Type B pancreatic cell (in vitro differentiated cells): ENCODE measurements at places on chromosomes 2 and 18. TPM values are rescaled to one million over a fixed set of nuclear protein-coding genes. Genes with fewer than 3 reads are reported as not detected.

GRCh38 chr2:168524005-168524404 lies 67.9 kb downstream of the CERS6 start:
- no peak for DNase-seq

DNA sequence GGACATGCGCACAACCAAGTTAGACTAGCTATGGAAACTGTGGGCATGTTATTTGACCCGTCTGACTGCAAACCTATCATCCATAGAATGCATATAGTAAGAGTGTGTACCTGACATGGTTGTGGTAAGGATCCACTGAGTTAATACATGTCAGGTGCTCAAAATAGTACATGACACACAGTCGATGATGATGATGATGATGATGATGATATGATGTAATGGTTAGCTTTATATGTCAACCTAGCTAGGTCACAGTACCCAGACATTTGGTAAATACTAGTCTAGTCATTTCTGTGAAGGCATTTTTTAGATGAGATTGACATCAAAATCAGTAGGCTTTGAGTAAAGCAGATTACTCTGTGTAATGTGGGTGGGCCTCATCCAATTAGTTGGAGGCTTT lies 204.1 kb downstream of the AFF3 start:
- no peak for DNase-seq

GRCh38 chr2:64652231-64653108 lies 1.2 kb downstream of the SERTAD2 start:
- no peak for DNase-seq

- no peak for DNase-seq
Observed at GRCh38 chr2:236286873-236287545, 22.8 kb upstream of the ASB18 start.

The SETBP1 gene
- total RNA-seq: 17.3 and 62.7 TPM in 2 replicates

The SLC5A6 gene
- 63.6 and 76.3 TPM in 2 replicates for total RNA-seq

The GTF3C2 gene
- 74.2 and 76.5 TPM in 2 replicates for total RNA-seq

The GALNT14 gene
- 5.7 and 7.4 TPM in 2 replicates for total RNA-seq

The MRPL33 gene
- 54.6 and 63.4 TPM in 2 replicates for total RNA-seq
